ENCODE measurements at places on chromosomes 11 and 22.
A peak's percentile ranks its signal among the peaks of the same experiment; 100 is the strongest.

GRCh38 chr22:19175026-19175601 is 3.4 kb downstream of the SLC25A1 start:
- DNase-seq = no peak

DNA sequence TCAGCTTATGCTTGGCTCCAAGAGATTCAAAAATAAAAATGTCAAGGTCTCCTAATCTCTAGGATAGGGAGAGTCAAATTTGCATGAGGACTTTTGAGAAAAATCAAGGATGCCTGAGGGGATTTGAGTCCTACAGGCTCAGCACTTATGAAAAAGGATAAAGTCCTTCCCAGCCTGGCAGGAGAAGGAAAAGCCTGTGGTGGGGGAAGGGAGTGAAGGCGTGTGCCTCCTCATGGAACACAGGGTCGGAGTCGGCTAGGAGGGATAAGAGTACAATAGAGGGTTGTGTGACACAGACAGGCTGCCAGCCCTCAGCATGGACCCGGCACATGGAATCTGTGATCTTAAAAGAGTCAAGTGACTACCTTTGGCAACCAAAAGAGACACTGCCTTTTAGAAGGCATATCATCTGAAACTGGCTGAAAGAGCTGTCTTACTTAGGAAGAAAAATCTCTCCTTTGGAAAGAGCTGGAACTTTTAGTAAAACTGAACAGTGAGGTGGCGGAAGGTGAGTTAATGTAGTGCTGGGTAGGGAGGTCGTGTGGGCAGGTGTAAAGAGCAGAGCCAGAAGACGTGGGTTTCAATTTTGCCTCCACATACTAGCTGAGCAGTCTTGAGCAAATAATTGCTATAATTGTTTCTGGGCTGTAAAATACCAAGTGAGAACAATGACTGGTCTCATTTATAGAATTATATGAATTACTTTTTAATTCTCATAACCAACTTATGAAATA is 58.8 kb upstream of the RDX start:
- DNase-seq = no peak

GRCh38 chr11:797296-798092 is 587 bp downstream of the SLC25A22 start:
- DNase-seq = peak; percentile 54

DNA sequence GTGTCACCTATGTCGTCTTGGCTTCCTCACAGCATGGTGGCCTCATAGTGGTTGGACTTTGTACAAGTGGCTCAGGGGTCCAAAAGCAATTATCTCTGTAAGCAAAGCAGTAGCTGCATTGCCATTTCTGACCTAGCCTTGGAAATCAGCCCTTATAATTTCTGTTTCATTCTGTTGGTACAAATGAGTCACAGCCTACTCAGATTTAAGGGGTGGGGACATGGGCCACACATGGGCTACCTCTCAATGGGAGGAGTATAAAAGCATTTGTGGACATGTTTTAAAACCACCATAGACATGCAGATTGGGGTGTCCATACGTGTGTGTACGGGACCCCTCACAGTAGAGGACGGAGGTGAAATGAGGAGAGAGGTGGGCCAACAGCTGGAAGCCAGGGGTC is 41.6 kb downstream of the CHRDL2 start:
- no peak for DNase-seq
